ENCODE measurements at places on chromosomes 2 and 18. TPM values are rescaled to one million over a fixed set of nuclear protein-coding genes. Genes with fewer than 3 reads are reported as not detected.

Gene C2orf78
- not detected for total RNA-seq

Gene ARHGAP15
- 15.4 TPM for total RNA-seq

Gene NT5C1B
- not detected for total RNA-seq

Gene RAX
- not detected for total RNA-seq

Gene HAAO
- 4.1 TPM for total RNA-seq

Gene PPP1R1C
- total RNA-seq, result 7.9 TPM

Gene DUSP2
- 10.2 TPM for total RNA-seq

Gene UGT1A4
- not detected for total RNA-seq

Gene SMYD5
- total RNA-seq, result 13.5 TPM

Gene MCFD2
- total RNA-seq, result 66.7 TPM

Gene REG1B
- not detected for total RNA-seq

Gene CYTIP
- total RNA-seq, result 6.4 TPM

Gene HTR2B
- 0.88 TPM for total RNA-seq

Gene CBLN2
- total RNA-seq, result not detected

Gene CCDC85A
- total RNA-seq, result 28.4 TPM

Gene FEV
- total RNA-seq, result not detected

Measured in subcutaneous adipose tissue (tissue), 4 donors.